ENCODE measurements at places on chromosomes 7 and 10. TPM values are rescaled to one million over a fixed set of nuclear protein-coding genes. Genes with fewer than 3 reads are reported as not detected.

DNA sequence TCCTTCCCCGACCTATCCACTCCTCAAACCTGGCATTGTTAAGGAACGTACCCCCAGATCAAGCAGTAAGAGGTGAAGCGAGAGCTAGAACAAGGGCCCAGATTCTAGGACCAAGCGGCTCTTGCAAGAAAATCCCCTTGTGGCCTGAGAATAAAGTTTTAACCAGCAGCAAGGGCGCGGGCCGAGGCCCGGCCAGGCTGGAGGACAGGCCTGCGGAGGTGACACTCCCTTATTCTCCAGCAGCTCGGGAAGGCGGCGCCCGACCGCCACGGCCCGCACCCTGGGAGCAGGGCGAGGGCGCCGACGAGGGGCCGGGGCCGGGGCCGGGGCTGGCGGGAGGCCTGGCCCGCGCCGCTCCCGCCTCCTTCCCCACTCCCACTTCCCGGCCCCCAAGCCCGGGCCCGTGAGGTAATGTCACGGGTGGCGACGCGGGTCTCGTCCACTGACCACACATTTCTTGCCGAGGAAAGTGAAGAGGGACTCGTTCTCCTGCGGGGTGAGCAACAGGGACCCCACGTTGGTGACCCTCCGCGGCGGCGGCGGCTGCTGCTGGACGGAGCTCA lies 551 bp downstream of the WASL start:
- DNase-seq: peak; percentile 55

The ARHGAP12 gene
- 22.1 TPM for total RNA-seq

DNA sequence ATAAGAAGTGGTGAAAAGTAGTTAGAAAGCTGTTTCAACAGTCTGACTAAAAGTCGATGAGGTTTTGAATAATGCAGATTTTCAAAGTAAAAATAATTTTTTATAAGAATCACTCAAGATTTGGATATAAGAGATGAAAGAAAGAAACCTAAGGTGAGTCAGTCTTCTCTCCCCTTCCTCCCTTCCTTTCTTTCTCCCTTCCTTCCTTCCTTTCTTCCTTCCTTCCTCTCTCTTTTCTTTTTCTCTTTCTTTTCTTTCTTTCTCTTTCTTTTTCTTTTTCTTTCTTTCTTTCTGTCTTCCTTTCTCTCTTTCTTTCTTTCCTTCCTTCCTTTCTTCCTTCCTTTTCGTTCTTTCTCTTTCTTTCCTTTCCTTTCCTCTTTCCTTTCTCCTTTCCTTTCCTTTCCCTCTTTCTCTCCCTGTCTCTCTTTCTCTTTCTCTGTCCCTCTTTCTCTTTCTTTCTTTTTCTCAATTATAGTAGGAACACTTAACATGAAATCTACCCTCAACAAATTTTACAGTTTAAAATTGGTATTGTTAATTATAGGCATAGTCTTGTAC lies 308.6 kb downstream of the ARL4A start:
- no peak for DNase-seq

- DNase-seq: no peak
These were observed 15.6 kb downstream of the HIBADH start for GRCh38 chr7:27647046-27647445.

GRCh38 chr10:80526742-80527141 lies 11.0 kb upstream of the SH2D4B start:
- no peak for DNase-seq

DNA sequence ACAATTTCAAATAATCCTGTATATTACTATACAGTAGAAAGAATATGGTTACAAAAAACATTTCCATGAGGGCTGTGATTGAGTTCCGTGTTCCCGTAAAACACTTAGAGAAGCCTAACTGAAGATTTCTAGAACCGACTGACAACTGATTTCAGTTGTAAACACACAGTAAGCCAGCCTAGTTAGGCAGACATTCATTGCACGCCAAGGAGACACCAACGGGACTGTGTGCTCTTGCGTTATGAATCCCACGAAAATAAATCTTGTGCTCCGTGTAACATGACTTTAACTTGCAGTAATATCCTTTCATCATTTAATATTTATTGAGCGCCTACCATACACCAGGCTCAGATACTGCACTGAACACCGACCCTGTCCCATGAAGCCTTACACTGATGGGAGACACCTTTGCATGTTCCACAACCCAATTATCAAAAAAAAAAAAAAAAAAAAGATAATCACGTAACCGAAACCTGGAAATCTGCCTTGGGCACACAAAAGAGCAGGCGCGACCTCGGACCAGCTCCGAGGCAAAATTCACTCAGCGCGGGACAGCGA lies 420 bp upstream of the KLHL7 start:
- no peak for DNase-seq

DNA sequence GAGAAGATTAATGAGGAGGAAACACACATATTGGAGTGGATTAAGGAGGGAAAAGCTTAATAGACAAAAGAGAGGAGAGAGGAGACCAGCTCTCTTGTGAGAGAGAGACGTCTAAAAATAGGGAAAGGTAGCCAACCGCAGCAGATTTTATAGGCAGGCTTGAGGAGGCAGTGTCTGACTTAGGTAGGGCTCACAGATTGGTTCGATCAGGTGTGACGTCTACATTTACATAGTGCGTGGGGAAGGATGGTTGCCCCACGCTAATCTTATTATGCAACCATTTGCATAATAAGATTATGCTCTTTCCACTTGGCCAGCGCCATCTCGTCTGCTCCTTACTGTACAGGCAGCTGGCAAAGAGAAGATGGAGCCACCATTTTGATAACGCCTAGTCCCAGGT lies 122.0 kb downstream of the MARCHF5 start:
- no peak for DNase-seq

DNA sequence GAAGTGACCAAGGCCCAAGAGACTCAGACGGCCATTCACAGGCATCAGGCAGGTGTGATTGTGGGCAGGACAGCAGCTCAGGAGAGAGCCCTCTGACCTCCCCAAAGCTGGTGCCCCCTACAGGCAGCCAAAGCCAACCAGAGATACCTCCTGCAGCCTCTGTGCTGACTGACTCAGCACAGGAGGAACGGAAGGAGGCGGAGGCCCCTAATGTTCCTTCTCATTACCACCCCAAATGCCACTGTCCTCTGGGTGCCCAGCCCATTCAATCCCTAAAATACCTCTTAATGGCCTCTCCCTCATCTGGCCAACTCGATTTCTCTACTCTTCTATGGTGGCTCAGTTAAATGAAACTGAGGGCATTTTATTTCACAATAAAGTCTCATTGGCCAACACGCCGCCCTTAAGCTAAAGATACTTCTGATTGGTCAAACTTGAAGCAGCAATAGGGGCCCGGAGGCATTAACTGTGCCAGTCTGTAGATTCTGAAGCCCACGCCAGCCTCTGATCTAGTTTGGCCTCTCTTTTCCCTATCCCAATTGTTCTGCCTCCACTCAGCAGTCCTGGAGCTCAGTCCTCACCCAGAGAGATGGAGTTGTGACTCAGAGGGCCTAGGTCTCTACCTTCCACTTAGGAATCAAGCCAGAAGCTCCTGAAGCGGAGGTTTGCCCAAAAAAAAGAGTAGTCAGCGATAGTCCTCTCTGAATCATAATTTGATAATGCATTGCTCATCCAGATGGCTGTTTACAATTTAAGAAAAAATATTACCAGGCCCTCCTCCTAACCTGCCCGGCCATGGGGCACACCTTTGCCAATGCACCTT lies 1.2 kb downstream of the CYREN start:
- no peak for DNase-seq

DNA sequence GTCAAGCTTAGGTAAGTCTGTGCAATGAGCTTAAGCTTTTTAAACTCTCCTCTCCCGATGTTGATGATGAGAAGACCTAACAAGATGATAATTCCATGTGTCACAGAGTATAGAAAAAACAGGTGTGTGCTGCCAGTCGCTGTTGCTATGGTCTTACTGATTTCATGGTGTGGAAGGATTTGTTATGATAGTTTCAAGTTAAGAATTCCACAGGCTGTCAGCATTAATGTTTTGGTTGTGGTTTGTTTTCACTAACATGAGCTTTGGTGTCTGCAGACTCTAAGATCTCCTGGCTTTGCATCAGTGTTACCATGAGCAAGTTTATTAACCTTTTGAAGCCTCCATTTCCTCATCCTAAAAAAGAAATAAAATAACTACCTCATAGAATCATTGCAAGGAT lies 123.7 kb downstream of the NSUN6 start:
- DNase-seq: no peak

DNA sequence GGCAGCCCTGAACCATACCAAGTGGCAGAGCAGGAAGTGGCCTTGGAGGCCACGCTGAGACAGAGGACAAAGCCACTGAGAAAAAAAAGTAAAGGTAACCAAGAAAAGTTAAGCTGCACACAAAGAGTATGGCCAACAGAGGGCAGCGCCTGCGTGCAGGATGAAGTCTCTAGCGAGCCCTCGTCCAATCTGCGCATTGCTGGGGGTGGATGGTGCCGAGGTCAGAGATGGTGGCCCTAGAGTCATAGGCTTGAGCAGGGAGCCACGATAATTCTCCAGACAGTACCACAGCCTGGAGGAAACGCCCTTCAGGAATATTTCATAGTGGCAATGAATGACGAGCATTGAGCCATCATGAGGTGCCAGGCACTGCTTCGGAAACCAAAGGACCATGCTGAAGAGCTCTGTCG lies 9.7 kb downstream of the ATP6V0E2 start:
- DNase-seq: peak; percentile 66

The VPS37D gene
- total RNA-seq: 3.1 TPM

DNA sequence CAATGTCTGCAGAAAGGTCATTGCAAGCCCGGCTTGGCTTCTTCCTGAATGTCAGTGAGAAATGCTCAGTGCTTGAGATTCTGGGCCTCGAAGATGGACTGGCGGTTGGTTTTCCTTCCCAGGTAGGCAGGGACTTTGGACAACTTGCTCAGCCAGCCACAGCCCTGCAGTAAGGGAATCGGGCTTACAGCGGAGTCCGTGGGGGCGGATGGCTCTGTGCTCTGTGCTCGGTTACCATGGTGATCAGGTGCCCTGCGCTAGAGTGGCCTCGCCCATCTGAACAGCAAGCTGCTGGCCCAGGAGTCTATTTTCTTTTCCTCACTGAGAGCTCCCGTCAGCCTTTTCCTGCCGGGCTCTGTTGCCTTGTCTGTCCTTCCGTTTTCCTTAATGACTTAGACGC lies 77.8 kb upstream of the SH2B2 start:
- no peak for DNase-seq

The KCND2 gene
- total RNA-seq: not detected

- DNase-seq: no peak
These were observed 147.3 kb upstream of the PLXNA4 start for GRCh38 chr7:132723506-132724081.

The STEAP1 gene
- 1.2 TPM for total RNA-seq

The CALML5 gene
- total RNA-seq: not detected

The SERPINE1 gene
- total RNA-seq: 4.3 TPM

The NEBL gene
- total RNA-seq: 805 TPM

- DNase-seq: no peak
These were observed 94.4 kb downstream of the STRA8 start for GRCh38 chr7:135328053-135328452.

DNA sequence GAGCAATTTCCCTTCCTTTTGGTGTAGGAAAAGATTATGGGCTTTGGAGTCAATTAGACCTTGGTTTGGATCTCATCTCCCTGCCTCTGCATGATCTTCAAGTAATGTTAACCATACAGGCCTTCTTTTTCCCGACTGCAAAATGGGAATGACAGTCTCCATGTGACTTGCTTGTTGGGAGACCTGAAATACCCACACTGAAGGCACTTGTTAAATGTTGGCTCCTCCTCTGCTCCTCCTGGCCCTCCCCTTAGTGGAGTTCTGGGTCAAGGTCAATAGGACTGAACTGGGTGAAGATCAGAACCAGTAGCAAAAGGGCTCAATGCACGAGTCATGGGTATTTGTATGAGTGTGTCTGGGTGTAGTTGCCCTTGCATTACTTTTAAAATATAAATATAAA lies 179.4 kb upstream of the PRR15 start:
- DNase-seq: no peak

- no peak for DNase-seq
These were observed 43.1 kb upstream of the FAM180A start for GRCh38 chr7:135791543-135792362.

The AOAH gene
- total RNA-seq: 1.9 TPM

The TAS2R4 gene
- 0.25 TPM for total RNA-seq

The COL1A2 gene
- total RNA-seq: 96.6 TPM

DNA sequence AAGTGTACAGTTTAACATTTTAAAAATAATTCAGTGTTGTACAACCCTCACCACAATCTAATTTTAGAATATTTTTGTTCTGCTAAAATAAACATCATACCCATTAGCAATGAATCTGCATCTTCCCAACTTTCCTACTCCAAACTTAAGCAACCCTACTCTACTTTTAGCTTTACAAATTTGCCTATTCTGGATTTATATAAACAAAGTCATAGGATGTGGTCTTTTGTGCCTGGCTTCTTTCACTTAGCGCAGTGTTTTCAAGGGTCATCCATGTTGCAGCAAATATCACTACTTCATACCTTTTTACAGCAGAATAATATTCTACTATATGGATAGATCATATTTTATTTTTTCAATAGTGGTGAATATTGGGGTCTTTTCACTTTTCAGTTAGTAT lies 18.9 kb downstream of the CALML3 start:
- DNase-seq: no peak

- no peak for DNase-seq
These were observed 75.2 kb downstream of the MYL10 start for GRCh38 chr7:101553771-101554445.

DNA sequence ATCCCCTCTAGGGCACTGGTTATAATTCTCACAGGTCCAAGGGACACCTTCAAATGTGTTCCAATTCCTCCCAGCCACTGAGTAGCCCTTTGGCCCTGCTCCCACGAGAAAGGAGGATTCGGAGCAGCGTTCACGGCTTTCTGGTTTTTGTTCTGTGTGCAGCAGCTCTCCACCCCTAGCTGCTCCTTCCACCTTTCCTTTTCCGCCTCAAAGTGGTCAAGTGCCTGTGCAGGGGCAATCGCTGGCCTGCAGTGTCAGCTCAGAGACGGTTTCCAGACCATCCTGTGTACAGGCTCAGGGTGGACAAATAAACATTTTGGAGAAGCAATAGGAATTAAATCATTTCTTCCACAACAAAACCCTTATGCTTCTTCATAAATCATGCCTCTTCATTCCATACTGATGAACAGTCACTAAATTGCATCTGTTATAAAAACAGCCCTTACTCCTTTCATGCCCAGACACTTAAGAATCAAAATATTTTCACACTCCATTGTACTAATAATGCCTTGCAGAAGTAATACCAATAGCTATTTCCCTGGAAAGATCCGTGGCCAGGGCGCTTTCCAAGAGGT lies 1.1 kb downstream of the KIAA1549 start:
- no peak for DNase-seq

The NUTM2A gene
- 2.2 TPM for total RNA-seq

The DNAJB12 gene
- 25.6 TPM for total RNA-seq

- no peak for DNase-seq
These were observed 215.5 kb downstream of the LRRTM3 start for GRCh38 chr10:67141300-67141699.

The EPO gene
- total RNA-seq: not detected

GRCh38 chr7:44292420-44292817 lies 33.0 kb downstream of the CAMK2B start:
- DNase-seq: no peak

- DNase-seq: peak; percentile 53
These were observed 56.4 kb upstream of the ECHDC3 start for GRCh38 chr10:11685787-11686218.

DNA sequence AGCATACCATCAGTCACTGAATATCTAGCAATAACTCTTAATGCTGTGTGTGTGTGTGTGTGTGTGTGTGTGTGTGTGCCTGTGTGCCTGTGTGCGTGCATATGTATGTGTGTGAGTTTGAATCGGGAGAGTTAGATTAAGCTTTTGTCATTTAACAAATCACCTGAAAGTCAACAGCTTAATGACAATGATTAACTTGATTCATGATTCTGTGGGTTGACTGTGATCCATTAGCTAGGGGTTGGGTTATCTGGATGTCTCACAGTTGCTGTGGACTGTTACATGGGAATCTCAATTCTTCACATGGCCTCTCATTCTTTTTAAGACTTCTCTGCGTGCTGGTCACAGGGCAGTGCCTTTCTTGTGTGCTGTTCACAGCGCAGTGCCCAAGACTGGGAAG lies 639.0 kb upstream of the SORCS1 start:
- DNase-seq: no peak

Data from left ventricle myocardium inferior (tissue), 1 donor.